ENCODE measurements at places on chromosomes 7 and 10.

DNA sequence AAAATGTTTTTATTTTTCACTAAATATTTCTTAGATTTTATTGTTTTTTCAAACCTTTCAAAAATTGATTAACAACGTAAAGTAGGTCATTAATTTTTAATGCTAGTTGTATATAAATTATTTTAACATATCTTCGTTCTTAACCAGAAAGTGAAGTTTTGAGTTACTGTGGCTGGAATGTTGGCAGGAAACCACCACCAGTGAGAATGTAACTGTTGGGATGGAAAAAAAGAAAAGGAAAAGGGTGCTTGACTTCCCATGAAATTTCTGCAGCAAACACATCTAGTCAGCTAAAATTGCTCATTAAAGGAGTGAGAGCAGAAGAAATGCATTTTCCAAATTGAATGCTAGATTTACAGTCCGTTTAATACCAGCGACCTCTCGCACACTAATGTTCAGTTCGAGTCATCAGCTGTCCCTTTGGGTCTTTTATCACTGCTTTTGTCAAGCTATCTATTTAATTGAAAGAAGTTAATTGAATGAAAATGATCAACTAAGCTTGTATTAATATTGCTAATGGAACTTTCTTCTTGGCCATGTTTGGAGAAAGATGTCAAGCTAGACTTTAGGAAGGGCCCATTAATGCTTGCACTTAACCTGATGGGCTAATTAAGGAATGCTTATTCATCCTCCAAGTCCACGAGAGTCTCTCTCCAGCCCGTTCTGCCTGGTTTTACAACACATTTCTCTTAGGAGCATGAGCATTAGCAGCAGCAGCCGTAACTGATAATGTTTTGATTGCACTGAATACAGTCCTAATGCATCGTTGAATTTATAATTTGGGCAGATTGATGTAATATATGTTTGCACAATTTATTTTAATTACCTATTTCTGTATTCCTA is 70.1 kb downstream of the UBE3C start:
- DNase-seq = no peak

DNA sequence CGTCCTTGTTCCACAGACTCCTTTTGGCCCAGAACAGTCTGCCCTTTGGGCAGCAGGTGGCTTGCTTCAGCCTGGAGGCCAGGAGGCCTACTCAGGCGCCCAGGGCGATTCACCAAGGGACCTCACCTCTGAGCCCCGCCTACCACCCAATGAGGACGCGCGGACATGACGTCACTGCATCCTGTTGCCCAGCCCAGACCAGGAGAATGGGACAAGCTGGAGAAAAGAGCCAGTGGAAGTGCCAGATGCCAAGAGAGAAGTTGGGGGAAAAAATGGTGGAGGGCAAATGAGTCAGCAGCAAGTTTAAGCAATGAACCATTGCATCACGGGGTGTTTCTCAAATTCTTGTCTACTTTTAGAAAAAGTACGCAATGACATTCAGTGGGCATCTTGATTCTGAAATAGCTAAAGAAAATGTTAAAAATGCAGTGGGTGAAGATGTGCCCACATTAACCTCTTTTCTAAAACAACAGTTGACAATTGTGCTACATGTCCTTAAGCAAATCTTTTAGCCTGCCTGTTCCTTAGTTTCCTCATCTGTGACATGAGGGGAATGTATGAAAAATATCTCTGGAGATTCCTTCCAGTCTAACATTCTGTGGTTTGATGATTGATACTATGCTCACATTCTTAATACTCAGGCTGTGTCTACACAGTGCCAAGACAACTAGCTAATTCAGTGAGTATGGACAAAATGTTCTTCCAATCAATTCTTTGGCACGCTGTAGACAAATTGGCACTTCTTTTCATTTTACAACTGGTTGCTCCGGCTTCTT is 23.9 kb upstream of the LEP start:
- DNase-seq = no peak

DNA sequence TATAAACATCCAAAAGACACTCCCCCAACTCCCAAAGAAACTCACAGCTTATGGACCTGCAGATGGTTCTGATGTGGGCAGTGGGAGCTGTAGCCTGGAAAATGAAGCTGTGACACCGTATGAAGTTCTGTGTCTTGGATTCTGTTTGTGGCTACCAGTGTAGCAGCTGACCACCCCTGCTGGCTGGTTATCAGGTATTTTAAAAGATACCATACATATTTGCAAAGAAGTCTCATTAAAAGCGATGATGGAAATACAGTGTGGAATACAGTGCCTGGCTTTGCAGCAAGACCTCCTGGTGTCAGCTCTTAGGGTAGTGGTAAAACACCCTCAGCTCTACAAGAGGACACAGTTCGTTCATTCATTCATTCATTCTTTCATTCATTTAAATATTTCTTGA is 194.3 kb upstream of the PRKCQ start:
- no peak for DNase-seq

DNA sequence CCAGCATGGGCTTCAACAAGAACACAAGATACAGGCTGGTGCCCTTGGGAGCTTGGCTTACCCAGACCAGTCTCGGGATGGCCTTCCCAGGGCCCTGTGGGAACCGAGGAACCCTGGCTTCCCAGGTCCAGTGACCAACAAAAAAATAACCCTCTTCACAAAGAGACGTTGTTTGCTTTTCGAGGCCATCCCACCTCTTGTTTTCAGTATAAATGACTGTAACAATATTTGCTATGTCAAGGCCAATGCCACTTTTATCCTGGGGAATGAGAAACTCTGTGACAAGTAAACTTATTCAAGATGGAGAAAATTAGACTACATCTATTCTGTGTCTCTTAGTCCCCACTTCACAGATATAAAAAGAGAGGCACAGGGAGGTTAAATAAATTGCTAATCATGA is 138.8 kb downstream of the PRPF18 start:
- no peak for DNase-seq

- DNase-seq = no peak
Observed at GRCh38 chr7:10156972-10157371, 816.7 kb upstream of the PHF14 start.

Measured in stimulated activated CD8-positive, alpha-beta memory T cell treated with anti-CD3 and anti-CD28 coated beads, Interleukin-7, amount 100 ng/mL, for 4 hours (primary cell).